Stimulated activated CD8-positive, alpha-beta memory T cell treated with anti-CD3 and anti-CD28 coated beads, Interleukin-15, amount 100 ng/mL, for 4 hours (primary cell): ENCODE measurements at places on chromosomes 1 and 21.

- DNase-seq, result no peak
Observed at GRCh38 chr21:31198575-31198974, 145.5 kb downstream of the TIAM1 start.

DNA sequence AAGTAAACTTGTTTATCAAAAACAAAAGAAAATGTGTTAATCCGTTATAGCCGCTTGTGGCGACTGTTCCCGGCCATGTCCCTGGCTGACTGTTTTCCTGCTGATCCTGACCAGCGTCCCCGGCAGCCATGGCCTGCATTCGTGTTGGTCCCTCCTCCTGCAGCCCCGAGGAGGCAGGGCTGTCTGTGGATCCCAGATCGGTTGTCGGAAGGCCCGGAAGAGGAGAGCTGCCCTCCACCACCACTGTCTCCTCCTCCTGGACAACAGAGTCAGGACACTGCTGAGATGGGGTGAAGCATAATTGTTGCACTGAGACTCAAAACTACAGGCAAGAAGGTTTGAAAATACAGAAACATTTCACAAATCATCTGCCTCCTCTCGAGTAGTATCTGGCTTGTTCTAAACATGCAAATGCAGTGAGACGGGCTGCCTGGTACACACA, 3.6 kb upstream of the MXRA8 start:
- no peak for DNase-seq

DNA sequence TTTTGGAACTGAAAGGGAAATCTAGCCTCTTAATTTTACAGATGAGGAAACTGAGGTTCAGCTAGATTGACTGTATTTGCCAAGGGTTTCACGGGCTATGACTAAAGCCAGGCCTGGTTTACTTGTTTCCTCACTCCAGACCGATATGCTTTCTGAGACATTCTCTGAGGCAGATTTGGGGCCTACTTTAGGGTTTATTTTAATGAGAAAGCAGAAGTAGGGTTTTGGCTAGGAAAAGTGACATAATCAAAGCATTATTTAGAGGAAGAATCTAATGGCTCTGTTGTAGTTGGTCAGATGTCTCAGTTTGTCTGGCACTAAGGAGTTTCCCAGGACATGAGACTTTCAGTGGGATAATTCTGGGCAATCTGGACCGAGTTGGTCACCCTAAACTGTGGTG, 1.5 kb upstream of the RPTN start:
- no peak for DNase-seq

- DNase-seq, result no peak
Observed at GRCh38 chr1:226185141-226186036, 1.2 kb downstream of the ACBD3 start.

DNA sequence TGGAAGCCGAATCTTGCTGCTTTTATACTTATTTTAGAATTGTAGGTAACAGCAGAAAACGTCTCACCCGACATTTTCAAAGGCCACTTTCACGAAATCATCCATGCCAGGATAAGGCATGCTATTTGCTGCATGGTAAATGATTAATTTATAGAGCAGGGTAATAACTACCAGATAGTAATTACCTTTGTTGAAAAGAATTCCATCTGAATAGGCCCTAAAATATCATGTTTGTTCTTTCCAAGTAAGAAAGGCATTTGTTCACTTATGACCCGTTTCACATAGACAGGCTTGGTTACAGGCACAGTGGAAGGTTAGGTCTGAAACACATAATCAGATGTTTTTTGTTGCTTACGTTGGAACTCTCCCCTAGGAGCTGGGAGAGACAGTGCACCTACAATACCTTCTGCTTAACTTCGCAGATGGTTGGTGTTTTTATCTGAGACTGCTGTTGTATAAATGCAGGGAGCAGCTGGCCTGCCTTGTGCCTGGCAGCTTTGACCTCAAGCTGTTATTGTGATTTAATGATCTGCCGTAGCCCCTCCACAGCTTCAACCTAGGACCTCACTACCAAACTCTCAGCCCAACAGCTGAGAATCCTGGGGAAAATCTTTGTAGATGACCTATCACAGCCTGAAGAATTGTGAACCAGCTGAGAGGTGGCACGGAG, 1.6 kb downstream of the SLC44A3 start:
- DNase-seq, result no peak

DNA sequence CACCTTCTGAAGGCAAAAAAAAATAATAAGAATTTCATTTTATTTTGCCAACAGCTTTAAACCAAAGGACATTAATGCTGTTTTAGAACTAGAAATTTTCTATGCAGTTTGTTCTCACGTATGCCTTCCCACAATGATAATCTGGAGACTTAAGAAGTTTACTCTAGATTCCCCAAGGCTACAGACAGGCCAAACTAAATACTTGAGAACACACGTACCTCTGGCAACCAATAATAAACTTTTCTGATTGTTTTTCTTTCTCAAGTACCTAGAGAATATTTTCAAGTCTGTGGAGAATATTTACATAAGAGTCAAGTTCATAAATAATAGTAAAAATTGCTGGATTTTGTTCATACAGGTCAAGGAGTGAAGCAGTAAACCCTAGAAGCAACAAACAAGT, 15.9 kb downstream of the CLDN8 start:
- no peak for DNase-seq

DNA sequence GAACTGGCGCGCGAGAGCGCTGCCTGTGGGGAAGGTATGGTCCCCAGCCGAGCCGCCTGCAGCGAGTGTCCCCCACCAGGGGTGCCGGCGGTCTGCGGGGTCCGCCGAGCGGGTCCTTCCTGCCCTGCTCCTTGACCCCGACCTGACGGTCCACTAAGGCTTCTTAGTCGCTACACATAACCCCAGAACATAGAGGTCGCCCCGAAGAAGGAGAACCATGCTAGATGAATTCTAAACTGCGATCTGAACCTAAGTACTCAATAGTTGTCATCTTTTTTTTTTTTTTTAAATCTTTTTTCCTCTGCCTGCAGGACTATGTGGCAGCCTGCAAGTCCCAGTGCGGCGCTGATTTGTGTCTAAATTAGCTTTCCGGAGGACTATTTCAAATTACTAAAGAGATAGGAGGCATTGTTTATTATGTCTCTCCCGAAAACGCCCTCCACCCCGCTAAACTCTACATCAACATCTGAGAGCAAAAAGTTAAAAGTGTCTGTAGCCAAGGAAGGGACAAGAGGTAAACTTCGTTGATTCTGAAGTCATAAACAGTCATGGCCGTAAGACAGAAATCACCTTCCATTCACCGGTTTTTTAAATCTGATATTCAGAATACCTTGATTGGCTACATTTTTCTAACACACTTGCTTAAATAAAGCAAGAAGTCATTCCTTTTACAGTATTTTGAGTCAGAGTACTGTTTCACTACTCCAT, 476 bp downstream of the AXDND1 start:
- no peak for DNase-seq

DNA sequence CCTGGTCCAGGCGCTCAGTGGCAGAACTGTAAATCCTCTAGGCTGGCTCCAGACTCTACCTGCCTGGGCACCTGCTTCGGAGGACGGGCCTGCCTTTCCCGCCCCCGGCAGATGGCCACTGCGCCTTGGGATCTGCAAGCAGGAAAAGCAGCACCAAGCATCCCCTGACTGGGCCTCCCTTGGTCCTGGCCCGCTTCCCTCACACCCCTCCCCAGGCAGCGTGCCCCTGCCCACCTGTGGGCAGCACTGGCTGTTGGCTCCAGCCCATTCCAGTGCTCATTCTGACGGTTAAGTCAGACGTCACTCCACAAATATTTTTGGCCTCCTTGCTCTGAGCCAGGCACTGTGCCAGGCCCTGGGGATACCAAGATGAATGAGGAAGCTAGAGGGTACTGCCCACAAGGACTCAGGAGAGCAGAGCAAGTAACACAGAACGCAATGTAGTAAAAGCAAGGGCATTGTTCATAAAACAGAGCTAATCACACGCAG, 22.0 kb upstream of the BLACAT1 start:
- DNase-seq, result no peak

GRCh38 chr1:197799271-197799670, 24.0 kb upstream of the DENND1B start:
- no peak for DNase-seq

DNA sequence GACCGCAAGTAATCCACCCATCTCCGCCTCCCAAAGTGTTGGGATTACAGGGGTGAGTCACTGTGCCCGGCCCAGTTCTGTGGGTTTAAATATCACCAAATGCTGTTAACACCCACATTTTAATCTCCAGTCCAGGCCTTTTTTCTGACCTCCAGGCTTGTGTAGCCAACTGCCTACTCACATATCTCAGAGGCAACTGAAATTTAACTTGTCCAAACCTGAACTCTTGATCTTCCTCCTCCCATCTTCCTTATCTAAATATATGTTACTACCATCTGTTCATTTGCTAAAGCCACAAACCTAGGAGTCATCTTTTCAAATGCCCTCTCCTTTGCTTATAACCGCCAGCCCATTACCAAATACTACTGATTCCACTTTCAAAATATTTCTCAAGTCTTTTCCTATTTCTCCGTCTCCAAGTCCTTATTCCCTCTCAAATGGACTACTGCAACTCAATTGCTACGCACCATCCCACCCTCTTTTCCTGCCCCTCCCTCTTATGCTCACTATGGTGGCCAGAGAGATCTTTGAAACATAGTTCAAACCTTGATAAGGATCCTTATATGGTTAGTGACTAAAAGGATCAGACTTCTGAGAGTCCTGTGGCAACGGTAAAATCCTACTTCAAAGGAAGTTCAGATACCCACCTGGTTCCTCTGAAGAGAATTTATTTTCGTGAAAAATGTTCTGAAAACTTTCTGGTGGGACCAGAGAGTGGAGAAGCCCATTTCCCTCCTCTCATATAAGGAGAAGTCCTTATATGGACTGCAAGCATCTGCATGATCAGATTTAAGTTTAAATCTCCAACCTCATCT, 78.5 kb upstream of the CDC42BPA start:
- no peak for DNase-seq
